ENCODE measurements at places on chromosomes 12 and 14. TPM values are rescaled to one million over a fixed set of nuclear protein-coding genes. Genes with fewer than 3 reads are reported as not detected.
A peak's percentile ranks its signal among the peaks of the same experiment; 100 is the strongest.

DBX2 gene
- not detected for total RNA-seq

CD163L1 gene
- not detected for total RNA-seq

OVCH1 gene
- total RNA-seq = not detected

HHIPL1 gene
- 0.21 TPM for total RNA-seq

PPM1H gene
- 0.31 TPM for total RNA-seq

IFT43 gene
- 12.8 TPM for total RNA-seq

PLD4 gene
- total RNA-seq = 4.0 TPM

- no peak for DNase-seq
- peaks cover 36% of the 10 kb centered on the region for H3K4me1 ChIP-seq
- H3K27ac ChIP-seq = peak overlapping the region; percentile 92
- no peaks in the 10 kb centered on the region for H3K36me3 ChIP-seq
- H3K4me3 ChIP-seq = peak overlapping the region; percentile 74
Measured at GRCh38 chr12:57093415-57094207, 4.7 kb downstream of the NAB2 start.

- H3K27ac ChIP-seq = no peak overlapping the region
- peaks cover 33% of the 10 kb centered on the region for H3K4me1 ChIP-seq
- H3K36me3 ChIP-seq = no peaks in the 10 kb centered on the region
- H3K27me3 ChIP-seq = no peaks in the 10 kb centered on the region
- H3K4me3 ChIP-seq = no peak overlapping the region
Measured at GRCh38 chr12:69509308-69509736, 39.1 kb downstream of the FRS2 start.

GRCh38 chr14:80136358-80136757 lies 74.9 kb downstream of the DIO2 start:
- H3K4me3 ChIP-seq = no peak overlapping the region
- no peaks in the 10 kb centered on the region for H3K36me3 ChIP-seq
- no peaks in the 10 kb centered on the region for H3K27me3 ChIP-seq

DNA sequence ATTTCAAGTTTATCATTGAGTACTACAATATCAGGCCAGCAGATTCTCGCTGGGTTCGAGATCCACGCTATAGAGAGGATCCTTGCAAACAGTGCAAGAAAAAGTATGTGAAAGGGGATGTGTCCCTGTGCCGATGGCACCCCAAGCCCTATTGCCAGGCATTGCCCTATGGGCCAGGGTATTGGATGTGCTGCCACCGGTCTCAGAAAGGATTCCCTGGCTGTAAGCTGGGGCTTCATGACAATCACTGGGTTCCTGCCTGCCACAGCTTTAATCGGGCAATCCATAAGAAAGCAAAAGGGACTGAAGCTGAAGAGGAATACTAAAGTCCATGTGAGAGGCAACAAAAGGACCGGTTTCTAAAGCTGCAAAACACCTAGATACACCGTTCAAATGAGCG lies 59.4 kb downstream of the ATG14 start:
- H3K27ac ChIP-seq = peak overlapping the region; percentile 94
- peaks cover 29% of the 10 kb centered on the region for H3K4me1 ChIP-seq
- H3K36me3 ChIP-seq = peaks cover 5% of the 10 kb centered on the region
- no peaks in the 10 kb centered on the region for H3K27me3 ChIP-seq

All from T-helper 17 cell (primary cell).